ENCODE measurements at places on chromosomes 7 and 10.

DNA sequence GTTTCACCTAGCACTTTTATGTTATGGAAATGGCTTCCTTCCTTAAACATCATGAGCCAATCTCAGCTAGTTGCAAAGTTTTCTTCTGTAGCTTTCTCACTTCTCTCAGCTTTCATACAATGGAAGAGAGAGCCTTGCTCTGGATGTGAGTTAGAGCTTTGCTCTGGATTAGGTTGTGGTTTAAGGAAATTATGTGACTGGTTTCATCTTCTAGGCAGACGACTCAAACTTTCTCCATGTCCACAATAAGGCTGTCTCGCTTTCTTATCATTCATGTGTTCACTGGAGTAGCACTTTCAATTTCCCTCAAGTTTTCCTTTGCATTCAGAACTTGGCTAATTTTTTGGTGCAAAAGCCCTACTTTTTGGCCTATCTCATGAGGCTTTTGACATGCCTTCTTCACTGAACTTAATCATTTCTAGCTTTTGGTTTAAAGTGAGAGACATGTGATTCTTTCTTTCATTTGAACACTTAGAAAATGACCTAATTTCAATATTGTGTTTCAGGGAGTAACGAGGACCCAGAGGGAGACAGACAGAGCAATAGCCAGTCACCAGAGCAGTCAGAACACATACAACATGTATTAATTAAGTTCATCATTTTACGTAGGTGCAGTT, 49.8 kb downstream of the CNOT4 start:
- no peaks in the 10 kb centered on the region for H3K4me1 ChIP-seq
- H3K27ac ChIP-seq: no peak overlapping the region
- no peak overlapping the region for H3K4me3 ChIP-seq
- no peaks in the 10 kb centered on the region for H3K27me3 ChIP-seq
- no peaks in the 10 kb centered on the region for H3K36me3 ChIP-seq

- no peak overlapping the region for H3K27ac ChIP-seq
- H3K4me1 ChIP-seq: no peaks in the 10 kb centered on the region
- peak overlapping the region; percentile 31 for H3K4me3 ChIP-seq
- no peak for DNase-seq
Observed at GRCh38 chr7:76281706-76282343, 20.6 kb upstream of the HSPB1 start.

DNA sequence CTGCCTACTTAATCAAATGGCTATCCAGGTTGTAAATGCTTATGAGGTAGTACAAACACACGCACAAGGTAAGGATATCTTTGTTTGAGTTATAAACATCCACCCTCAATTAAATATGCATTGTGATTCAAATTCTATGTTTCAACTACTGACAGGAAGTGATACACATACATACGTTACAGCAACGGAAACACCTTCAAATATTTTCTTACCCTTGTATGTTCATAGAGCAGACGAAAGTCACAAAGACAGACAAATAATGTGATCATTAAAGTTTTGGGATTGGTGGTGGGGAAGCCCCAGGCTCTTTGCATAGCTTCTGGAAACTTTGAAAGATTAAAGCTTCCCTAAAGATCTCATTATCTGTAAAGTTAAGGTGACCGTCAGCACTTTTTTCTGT, 521.0 kb downstream of the PARD3 start:
- H3K4me1 ChIP-seq: peaks cover 6% of the 10 kb centered on the region
- no peaks in the 10 kb centered on the region for H3K36me3 ChIP-seq
- H3K27ac ChIP-seq: no peak overlapping the region
- no peak for DNase-seq
- no peaks in the 10 kb centered on the region for H3K27me3 ChIP-seq

GRCh38 chr7:125391921-125392320, 462.3 kb upstream of the POT1 start:
- no peak for DNase-seq
- peaks cover 6% of the 10 kb centered on the region for H3K4me1 ChIP-seq
- H3K27me3 ChIP-seq: no peaks in the 10 kb centered on the region
- no peak overlapping the region for H3K27ac ChIP-seq
- no peak overlapping the region for H3K4me3 ChIP-seq

DNA sequence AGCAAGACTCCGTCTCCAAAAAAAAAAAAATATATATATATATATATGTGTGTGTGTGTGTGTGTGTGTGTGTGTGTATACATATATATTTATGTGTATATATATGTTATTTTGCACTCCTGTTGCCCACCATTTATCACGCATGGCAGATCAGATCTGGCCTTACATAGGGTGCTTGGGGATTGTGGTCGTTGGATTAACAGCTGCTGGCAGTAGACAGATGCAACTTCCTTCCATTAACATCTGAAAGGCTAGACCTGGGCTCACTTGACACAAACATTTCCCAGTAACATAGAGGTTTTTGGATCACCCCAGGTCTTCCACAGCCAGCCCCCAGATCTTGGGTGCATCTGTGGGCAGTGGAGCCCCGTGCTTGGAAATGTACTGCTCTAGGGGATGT, 40.8 kb upstream of the DLD start:
- no peaks in the 10 kb centered on the region for H3K4me1 ChIP-seq
- no peaks in the 10 kb centered on the region for H3K36me3 ChIP-seq
- DNase-seq: no peak
- H3K27ac ChIP-seq: no peak overlapping the region
- H3K4me3 ChIP-seq: no peak overlapping the region

DNA sequence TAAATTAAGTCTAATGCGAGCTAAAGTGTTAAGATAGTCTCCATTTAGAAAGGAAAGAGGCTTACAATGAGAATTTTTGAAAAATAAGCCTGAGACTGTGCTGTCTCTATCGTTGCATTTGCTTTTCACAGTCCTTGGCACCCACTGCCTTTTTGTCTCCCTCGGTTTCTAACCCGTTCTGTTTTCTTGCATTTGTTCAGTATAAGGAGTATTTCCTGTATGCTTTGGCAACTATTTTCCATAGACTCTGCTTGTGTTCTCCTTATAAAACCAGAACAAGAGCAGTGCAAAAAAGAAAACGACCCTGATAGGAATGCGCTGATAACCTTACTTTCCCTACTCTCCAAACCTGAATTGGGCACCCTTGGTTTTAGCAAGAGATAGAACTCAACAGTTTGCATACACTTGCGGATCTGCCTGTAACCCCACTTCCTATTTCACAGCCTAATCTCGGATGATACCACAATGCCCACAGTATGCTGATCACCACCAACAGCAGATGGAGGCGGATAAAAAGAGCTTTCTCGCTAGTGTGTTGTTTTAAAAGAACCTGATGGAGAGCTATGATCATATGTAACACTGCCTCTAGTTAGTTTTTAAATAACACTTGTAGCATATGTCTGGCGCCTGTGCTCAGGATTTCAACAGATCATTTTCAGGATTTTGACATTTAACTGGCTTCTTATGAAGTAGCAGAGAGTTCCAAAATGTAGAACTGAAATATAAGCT, 1.6 kb upstream of the ARHGAP12 start:
- no peaks in the 10 kb centered on the region for H3K36me3 ChIP-seq
- H3K27ac ChIP-seq: peak overlapping the region; percentile 98
- H3K4me1 ChIP-seq: peaks cover 24% of the 10 kb centered on the region
- no peak for DNase-seq

DNA sequence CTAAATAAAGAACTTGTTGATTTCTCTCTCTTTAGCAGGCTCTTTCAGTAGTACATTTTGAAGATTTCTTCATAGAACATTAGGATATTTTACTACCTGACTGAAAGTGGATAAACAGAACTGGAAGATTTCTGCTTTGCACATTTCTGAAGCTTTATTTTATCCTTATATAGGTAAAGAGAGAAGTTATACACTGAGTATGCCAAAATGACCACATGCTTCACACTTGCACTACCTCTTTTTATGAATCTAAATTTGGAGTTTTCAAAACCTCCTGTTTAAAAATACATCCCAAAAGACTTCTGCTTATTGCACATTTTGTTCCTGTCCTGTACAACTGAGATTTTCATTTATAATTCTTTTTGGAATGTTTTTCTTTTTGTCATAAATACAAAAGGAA, 197.4 kb upstream of the PRPS1L1 start:
- no peak overlapping the region for H3K4me3 ChIP-seq
- peaks cover 45% of the 10 kb centered on the region for H3K4me1 ChIP-seq
- H3K27ac ChIP-seq: no peak overlapping the region

- H3K27ac ChIP-seq: no peak overlapping the region
- H3K27me3 ChIP-seq: no peaks in the 10 kb centered on the region
- H3K4me3 ChIP-seq: no peak overlapping the region
- H3K36me3 ChIP-seq: no peaks in the 10 kb centered on the region
- H3K4me1 ChIP-seq: no peaks in the 10 kb centered on the region
- no peak for DNase-seq
Observed at GRCh38 chr7:158559356-158559755, 28.3 kb downstream of the PTPRN2 start.

DNA sequence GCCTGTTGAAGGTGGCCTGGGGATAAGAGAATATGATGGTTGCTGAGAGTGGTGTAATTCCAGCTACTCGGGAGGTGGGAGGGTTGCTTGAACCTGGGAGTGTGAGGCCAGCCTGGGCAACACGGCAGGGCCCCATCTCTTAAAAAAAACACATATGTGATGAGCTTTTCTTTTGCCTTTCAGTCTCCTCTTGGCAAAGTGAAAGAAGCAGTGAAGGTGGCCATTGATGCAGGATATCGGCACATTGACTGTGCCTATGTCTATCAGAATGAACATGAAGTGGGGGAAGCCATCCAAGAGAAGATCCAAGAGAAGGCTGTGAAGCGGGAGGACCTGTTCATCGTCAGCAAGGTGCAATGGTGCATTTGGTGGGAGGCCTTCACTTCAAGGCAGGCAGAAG, 3.1 kb downstream of the AKR1B10 start:
- no peak overlapping the region for H3K4me3 ChIP-seq
- no peak overlapping the region for H3K27ac ChIP-seq
- no peaks in the 10 kb centered on the region for H3K27me3 ChIP-seq
- no peaks in the 10 kb centered on the region for H3K4me1 ChIP-seq
- DNase-seq: no peak
- no peaks in the 10 kb centered on the region for H3K36me3 ChIP-seq

GRCh38 chr10:118116715-118117449, 70.1 kb upstream of the RAB11FIP2 start:
- H3K4me3 ChIP-seq: no peak overlapping the region
- H3K27me3 ChIP-seq: no peaks in the 10 kb centered on the region
- DNase-seq: no peak
- H3K36me3 ChIP-seq: no peaks in the 10 kb centered on the region

- no peaks in the 10 kb centered on the region for H3K36me3 ChIP-seq
- no peak overlapping the region for H3K27ac ChIP-seq
- H3K27me3 ChIP-seq: no peaks in the 10 kb centered on the region
- H3K4me3 ChIP-seq: no peak overlapping the region
Observed at GRCh38 chr7:78220754-78221153, 422.2 kb downstream of the PHTF2 start.

GRCh38 chr10:88113657-88114272, 250.3 kb downstream of the PTEN start:
- no peaks in the 10 kb centered on the region for H3K27me3 ChIP-seq
- no peaks in the 10 kb centered on the region for H3K4me1 ChIP-seq
- DNase-seq: no peak
- no peak overlapping the region for H3K27ac ChIP-seq
- H3K36me3 ChIP-seq: no peaks in the 10 kb centered on the region
- no peak overlapping the region for H3K4me3 ChIP-seq

GRCh38 chr10:18100669-18101068, 39.6 kb upstream of the CACNB2 start:
- DNase-seq: no peak
- no peak overlapping the region for H3K4me3 ChIP-seq
- no peaks in the 10 kb centered on the region for H3K36me3 ChIP-seq
- H3K27ac ChIP-seq: no peak overlapping the region
- peaks cover 18% of the 10 kb centered on the region for H3K4me1 ChIP-seq

- no peak for DNase-seq
- no peak overlapping the region for H3K27ac ChIP-seq
- no peaks in the 10 kb centered on the region for H3K36me3 ChIP-seq
Observed at GRCh38 chr10:71052708-71053107, 159.7 kb upstream of the UNC5B start.

- no peak overlapping the region for H3K4me3 ChIP-seq
- peaks cover 8% of the 10 kb centered on the region for H3K4me1 ChIP-seq
- no peaks in the 10 kb centered on the region for H3K36me3 ChIP-seq
- H3K27me3 ChIP-seq: no peaks in the 10 kb centered on the region
- DNase-seq: peak; percentile 65
- no peak overlapping the region for H3K27ac ChIP-seq
Observed at GRCh38 chr7:42883950-42884349, 27.9 kb downstream of the C7orf25 start.

DNA sequence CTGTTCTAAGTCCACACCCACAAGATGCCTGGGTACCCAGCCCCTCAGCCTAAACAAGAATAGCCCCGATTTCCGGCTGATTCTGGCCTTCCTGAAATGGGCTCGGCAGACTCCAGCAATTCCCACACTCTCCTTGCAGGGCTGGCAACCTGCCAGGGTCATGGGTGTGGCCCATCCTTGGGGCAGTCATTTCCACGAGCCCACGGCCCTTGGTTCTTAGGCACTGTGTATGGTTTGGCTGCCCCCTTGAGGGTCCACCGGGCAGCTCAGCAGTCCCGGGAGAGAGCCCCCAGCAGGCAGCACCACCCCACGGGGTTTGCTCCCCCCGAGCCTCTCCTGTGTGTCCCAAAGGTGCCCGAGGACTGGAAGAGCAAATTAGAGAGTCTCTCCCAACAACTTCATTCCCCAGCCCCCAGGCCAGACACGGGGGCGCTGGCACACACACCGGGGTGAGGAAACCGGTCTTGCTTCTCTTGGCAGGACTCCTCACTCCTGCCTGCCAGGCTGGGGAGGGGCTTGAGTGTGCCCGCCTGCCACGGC, 142.2 kb downstream of the EMX2 start:
- H3K36me3 ChIP-seq: no peaks in the 10 kb centered on the region
- H3K27ac ChIP-seq: no peak overlapping the region
- H3K27me3 ChIP-seq: peaks cover 91% of the 10 kb centered on the region
- H3K4me1 ChIP-seq: no peaks in the 10 kb centered on the region
- no peak overlapping the region for H3K4me3 ChIP-seq

GRCh38 chr10:100184426-100184825, 1.4 kb downstream of the ERLIN1 start:
- H3K4me3 ChIP-seq: peak overlapping the region; percentile 56
- no peak for DNase-seq
- peaks cover 15% of the 10 kb centered on the region for H3K36me3 ChIP-seq
- H3K27ac ChIP-seq: peak overlapping the region; percentile 13

- DNase-seq: no peak
- peaks cover 21% of the 10 kb centered on the region for H3K36me3 ChIP-seq
- H3K4me3 ChIP-seq: no peak overlapping the region
- no peak overlapping the region for H3K27ac ChIP-seq
Observed at GRCh38 chr10:110110338-110110737, 97.1 kb upstream of the MXI1 start.

DNA sequence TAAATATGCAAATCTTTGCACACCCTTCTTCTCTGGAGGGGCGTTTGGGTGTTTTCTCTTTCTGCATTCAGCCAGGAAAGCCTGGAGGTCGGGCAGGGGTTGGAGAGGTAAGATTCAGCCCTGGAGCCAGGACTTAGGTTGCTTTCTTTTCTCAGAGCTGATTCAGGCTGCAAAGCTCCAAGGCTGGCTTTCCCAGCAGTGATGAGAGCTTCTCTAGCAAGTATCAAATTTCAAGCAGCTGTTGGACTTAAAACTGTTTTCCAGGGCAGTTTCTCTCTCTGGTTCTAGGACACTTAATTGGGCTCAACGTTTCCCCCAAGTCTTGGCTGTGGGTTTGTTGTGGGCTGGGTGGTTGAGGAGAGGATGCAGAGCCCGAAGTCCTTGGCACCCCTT, 608 bp downstream of the AKR1B10 start:
- H3K36me3 ChIP-seq: no peaks in the 10 kb centered on the region
- no peaks in the 10 kb centered on the region for H3K4me1 ChIP-seq
- no peak overlapping the region for H3K4me3 ChIP-seq
- peak; percentile 71 for DNase-seq
- H3K27me3 ChIP-seq: no peaks in the 10 kb centered on the region

Measured in cardiac muscle cell (in vitro differentiated cells and primary cell).